ENCODE measurements at places on chromosomes 1 and 21. TPM values are rescaled to one million over a fixed set of nuclear protein-coding genes. Genes with fewer than 3 reads are reported as not detected.

The F13B gene
- 0.08 TPM for total RNA-seq

The GFI1 gene
- 0.29 TPM for total RNA-seq

The SLFNL1 gene
- total RNA-seq = 0.02 TPM

The FOXO6 gene
- 0.96 TPM for total RNA-seq

The LCE2B gene
- total RNA-seq = not detected

The CAMK2N1 gene
- total RNA-seq = 58.0 TPM

The KPRP gene
- total RNA-seq = not detected

The EXTL1 gene
- total RNA-seq = not detected

The S100A8 gene
- not detected for total RNA-seq

The C1orf56 gene
- 7.1 TPM for total RNA-seq

The LRRC53 gene
- total RNA-seq = not detected

The MEX3A gene
- 1.7 TPM for total RNA-seq

The PEAR1 gene
- total RNA-seq = 7.0 TPM

The PPP1R8 gene
- 37.9 TPM for total RNA-seq

The PROX1 gene
- 0.32 TPM for total RNA-seq

The CRYAA gene
- total RNA-seq = not detected

The RHOU gene
- total RNA-seq = 18.4 TPM

The ABCG1 gene
- total RNA-seq = 2.6 TPM

The HSD3B1 gene
- not detected for total RNA-seq

The BCL10 gene
- total RNA-seq = 12.9 TPM

The S100A9 gene
- 0.59 TPM for total RNA-seq

The RER1 gene
- 119 TPM for total RNA-seq

The MIXL1 gene
- 0.09 TPM for total RNA-seq

The FOXD2 gene
- 0.39 TPM for total RNA-seq

The CD101 gene
- 0.22 TPM for total RNA-seq

The RGL1 gene
- 0.61 TPM for total RNA-seq

The HES3 gene
- not detected for total RNA-seq

The KAZN gene
- total RNA-seq = 3.4 TPM

The S100A5 gene
- total RNA-seq = 1.1 TPM

The PIK3CD gene
- total RNA-seq = 10.2 TPM

The CTSS gene
- total RNA-seq = 16.1 TPM

The ZFP69B gene
- total RNA-seq = 1.1 TPM

The WNT4 gene
- total RNA-seq = 0.32 TPM

The SH2D1B gene
- total RNA-seq = 0.10 TPM

The FAM43B gene
- 2.8 TPM for total RNA-seq

The EXO5 gene
- 3.7 TPM for total RNA-seq

The GPR161 gene
- 18.0 TPM for total RNA-seq

The BEST4 gene
- 0.37 TPM for total RNA-seq

The NGF gene
- total RNA-seq = 0.38 TPM
